ENCODE measurements at places on chromosomes 1 and 21.
A peak's percentile ranks its signal among the peaks of the same experiment; 100 is the strongest.

DNA sequence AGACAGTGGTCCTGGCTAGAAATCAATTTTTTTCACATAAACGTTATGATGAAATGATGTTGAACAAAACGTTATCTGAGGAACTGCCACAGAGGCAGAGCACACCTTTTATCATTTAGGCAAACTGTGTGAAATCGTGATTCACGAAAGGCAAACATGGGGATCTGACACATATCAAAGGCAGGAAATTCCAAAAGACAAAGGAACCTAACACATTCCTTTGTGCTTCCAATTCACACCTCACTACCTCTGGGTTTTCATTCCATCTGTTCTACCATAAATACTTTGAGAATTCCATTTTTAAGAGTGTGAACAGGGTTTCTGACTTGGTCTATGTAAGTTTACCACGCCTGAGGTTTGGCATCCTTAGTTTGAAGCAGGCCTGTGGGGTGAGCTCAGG is 119.5 kb upstream of the KRTAP19-8 start:
- DNase-seq = no peak

DNA sequence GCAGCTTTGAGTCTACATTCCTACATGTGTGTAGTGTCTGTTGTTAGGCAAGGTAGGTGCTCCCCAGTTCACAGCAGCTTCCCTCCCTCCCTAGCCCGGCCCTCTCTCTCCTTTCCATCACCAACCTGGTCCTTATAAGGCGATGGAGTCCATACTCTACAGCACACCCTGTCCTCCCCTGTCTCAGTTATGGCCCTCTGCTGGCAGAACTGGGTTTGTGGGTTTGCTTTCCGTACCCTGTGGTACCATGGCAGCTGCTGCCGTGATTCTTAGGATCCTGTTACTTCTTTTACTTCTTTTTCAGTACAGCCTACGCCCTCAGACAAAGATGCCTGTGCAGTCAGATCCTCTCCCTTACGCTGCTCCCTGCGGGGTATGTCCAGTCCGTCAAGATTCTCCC is 31.7 kb downstream of the AK5 start:
- no peak for DNase-seq

GRCh38 chr1:11784256-11784992 is 21.3 kb downstream of the MTHFR start:
- no peak for DNase-seq

- no peak for DNase-seq
Observed at GRCh38 chr1:224205438-224205840, 22.4 kb downstream of the DEGS1 start.

DNA sequence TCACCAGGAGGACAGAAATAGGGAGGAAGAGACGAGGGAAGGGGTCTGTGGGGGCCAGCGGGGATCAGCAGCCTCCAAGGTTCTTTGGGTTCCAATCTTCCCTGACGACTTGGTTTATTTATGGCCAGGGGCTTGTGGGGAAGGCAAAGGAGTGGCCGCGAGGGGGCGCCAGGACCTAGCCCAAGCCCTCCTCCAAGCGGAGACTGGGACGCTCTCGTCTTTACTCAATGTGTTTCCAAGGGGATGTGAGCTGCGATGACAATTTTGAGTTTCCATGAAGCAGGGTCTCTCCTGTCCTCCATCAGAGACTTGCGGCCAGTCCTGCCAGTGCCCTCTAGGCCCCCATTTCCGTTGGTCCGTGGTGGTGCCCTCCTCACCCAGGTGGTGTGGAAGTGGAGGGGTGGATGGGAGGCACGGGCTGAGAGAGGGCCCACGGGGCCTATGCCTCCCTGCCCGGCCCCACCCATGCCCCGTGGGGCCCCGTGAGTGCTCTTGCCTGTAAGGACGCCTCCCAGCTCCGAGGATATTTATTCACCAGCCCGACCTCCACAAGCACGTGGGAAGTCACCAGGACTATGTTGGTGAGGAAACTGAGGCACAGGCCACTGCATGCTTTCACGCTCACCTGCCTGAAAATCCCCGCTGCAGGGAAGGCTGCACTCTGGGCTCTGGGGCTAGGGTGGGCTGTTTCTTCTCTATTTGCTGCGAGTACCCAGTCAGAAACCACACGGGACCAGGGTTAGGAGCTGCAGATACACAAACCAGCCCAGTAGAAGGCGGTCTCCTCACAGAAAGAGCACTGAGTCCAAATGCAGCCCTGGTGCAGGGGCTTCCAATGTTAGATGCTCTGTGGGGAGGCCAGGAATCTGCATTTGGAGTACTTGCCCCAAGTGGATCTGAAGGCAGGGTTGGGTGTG is 26.5 kb downstream of the DMRTB1 start:
- peak; percentile 94 for DNase-seq

- DNase-seq = no peak
Observed at GRCh38 chr21:36502365-36502764, 22.4 kb upstream of the CLDN14 start.

- peak; percentile 69 for DNase-seq
Observed at GRCh38 chr1:38152351-38153065, 105.9 kb upstream of the POU3F1 start.

GRCh38 chr1:226447932-226448665 is 40.2 kb upstream of the PARP1 start:
- no peak for DNase-seq

- DNase-seq = peak; percentile 34
Observed at GRCh38 chr1:76425201-76426145, 350.9 kb downstream of the ST6GALNAC3 start.

DNA sequence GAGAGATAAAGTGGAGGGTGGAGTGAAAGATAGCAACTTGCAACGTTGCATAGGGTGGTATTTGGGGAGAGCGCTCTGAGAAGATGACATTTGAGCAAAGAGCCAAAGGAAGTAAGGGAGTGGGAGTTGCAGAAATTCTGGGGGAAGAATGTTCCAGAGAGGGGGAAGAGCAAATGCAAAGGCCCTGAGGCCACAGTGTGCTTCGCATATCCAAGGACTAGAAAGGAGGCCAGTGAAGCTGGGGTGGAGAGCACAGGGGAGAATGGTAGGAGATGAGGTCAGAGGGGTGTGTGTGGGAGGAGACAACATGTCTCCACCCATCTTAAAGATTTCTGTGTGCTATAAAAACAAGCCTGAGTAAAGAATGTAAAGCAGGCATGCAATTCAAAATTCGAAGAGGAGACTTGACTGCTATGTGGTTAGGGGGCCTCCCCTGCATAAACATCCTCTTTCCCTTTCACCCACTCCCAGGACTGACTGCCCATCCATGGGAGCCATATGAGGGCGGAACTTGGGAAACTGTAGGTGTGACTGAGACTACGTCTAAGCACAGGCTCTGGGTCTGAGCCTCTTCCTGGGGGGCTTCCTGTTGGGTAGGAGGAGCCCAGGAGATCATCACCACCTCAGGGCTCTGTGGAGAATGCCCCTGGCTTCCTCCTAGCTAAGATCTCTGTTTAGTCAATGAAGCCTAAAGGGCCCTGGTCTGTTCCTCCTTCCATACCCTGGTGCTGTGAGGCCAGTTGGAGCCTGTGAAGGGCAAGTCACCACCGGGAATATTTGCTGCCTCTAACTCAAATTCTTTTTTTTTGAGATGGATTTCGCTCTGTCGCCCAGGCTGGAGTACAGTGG is 2.9 kb upstream of the CLIC4 start:
- no peak for DNase-seq

GRCh38 chr1:152034654-152035538 is 1.9 kb downstream of the S100A11 start:
- peak; percentile 18 for DNase-seq

- DNase-seq = no peak
Observed at GRCh38 chr1:3956527-3957170, 56.6 kb upstream of the C1orf174 start.

- DNase-seq = no peak
Observed at GRCh38 chr1:236982380-236982779, 21.9 kb downstream of the MT1HL1 start.

GRCh38 chr1:16165073-16165364 is 9.2 kb upstream of the EPHA2 start:
- DNase-seq = no peak
